ENCODE measurements at places on chromosomes 3 and 15.

GRCh38 chr3:132253262-132253878, 63.8 kb upstream of the ACP3 start:
- no peak for DNase-seq

DNA sequence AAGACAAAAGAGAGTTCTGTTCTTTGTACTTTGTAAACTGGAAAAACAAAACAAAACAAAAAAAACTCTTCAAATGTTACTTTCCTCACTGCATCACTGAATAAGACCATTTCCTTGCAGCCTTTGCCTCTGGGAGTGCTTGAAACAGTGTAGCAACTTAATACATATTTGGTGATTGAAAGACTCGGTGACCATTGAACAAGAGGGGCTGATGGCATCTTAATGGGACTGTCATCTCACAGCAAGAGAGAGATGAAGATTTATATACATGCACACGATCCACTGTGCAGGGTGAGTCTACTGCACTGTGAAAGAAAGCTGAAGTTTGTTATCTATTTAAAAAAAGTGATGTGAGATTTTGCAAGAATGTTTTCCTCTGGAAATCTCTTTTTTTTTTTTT, 111.9 kb upstream of the KLHL25 start:
- DNase-seq: no peak

- no peak for DNase-seq
Measured at GRCh38 chr15:79339588-79340314, 28.8 kb downstream of the TMED3 start.

- DNase-seq: no peak
Measured at GRCh38 chr3:41290736-41291135, 91.4 kb downstream of the CTNNB1 start.

DNA sequence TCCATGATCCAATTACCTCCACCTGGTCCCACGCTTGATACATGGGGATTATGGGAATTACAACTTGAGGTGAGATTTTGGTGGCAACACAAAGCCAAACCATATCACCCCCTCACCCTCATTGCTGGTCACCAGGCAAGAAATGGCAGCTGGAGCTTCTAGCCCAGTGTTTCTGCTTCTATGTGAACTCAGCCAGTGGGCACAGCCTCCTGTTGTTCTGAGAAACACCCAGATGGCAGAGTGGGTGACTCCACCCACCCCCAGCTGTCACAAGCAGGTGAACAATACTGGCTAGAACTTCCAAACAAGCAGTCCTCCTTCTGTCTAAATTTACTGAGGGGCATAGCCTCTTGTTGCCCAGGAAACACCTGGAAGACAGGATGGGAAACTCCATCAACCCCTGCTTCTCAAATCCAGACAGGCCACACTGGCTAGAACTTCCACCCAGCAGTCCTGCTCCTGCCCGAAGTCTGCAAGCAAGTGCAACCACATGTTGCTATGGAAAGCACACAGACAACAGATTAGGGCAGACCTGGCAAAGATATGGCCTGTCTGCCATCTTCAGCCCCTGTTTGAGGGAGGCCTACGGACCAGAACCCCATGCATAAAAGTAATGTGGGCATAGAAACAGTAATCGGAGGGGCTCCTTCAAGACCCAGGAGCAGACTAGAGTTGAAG, 114.1 kb downstream of the DTWD1 start:
- DNase-seq: no peak

GRCh38 chr3:180684807-180685206, 5.5 kb upstream of the CCDC39 start:
- DNase-seq: no peak

- no peak for DNase-seq
Measured at GRCh38 chr3:153502682-153503081, 340.7 kb downstream of the RAP2B start.

DNA sequence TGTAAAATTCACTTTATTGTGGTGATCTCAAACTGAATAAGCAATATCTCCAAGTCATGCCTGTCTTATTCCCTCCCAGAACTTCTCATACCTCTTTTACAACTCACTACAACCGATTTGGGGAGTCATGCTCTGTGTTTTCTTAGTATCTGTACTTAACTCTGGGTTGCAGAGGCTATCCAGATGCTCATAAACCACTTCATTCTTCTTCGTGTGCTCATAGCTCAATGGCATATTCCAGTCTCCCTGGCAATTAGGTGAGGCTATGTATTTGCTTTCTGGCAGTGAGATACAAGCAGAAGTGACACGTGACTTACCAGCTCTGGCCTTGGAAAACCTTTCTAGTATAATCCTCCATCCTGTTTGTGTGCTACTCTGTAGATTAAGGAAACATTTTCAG, 360.9 kb downstream of the ZNF385D start:
- DNase-seq: no peak

DNA sequence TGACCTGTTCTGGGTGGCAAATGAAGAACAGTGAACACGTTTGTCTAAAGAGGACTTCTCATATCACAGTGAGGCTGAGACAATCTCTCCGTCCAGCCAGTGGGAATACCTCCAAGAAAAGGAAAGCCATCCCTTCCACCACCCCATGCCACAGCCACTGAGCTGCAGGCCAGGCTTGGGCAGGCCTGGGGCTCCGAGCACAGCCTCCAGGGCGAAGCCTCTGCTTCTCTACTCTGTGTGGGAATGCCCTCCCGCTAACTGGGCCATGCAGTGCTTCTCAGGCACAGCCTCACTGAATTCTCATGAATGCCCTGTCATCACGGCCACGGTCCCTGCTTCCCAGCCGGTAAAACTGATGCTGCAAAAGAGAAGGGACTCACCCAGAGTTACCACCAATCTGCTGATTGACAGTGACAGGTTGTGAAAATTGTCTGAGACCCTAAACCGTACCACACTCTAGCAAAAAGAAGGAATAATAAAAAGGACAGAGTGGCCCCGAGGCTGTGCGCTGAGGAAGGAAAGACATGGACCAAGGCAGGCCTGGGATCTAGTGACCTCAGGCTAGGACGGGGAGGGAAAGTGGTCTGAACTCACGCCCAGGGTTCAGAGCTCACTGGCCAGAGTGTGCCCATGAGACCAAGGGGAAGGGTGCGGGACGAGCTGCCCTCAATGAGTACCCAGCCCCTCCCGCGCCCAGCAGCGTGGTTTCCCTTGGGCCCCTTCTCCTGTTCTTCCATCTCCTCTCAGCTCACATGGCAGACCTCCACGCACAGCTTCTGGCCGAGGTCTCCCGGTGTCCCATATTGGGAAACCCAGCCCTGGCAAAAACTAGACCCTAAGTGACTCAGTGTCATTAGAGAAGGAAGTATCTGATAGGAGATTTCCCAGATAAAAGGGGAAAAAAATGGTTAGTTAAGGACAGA, 52.8 kb downstream of the DHX30 start:
- no peak for DNase-seq

DNA sequence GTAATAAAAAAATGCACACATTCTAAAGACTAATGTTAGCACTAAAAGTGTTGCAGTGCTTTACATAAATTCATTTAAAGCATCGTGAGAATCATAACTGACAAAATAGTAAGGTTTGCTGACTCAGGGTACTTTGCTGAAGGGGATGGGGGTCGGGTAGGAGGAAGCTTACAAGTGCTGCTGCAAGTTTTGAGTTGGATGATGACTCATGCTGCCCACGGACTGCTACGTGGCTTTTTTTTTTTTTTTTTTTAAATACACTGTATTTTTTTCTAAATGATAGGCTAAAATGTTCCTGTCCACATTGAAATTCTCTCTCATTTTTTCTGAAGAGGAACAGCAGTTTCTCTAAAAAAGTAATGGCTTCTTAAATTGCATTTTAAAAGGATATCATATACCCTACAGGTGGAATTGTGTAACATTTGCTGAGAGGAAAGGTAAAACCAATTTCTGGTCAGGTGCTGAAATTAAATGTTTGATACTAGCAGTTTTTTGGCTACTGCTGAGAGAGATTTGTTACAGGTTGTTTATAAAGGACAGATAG, 2.2 kb downstream of the MAPK6 start:
- peak; percentile 25 for DNase-seq

DNA sequence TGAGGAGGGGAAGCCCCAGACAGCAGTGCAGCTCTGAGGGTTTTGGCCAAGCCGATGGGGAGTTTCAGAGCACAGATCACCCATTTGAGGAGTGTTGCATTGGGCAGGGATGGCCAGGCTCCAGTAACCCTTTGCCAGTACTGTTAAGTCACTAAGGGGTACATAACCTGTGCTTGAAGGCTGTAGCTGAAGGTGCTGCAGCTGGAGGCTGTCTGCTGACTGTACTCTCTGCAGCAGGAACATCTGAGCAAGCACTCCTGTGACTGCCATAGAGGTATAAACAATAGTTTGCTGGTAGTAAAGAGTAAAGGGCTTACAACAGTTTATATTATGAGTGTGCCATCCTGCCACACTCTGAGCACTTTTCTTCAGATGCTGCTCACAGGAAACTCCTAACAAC, 297.8 kb downstream of the EPHA3 start:
- no peak for DNase-seq

DNA sequence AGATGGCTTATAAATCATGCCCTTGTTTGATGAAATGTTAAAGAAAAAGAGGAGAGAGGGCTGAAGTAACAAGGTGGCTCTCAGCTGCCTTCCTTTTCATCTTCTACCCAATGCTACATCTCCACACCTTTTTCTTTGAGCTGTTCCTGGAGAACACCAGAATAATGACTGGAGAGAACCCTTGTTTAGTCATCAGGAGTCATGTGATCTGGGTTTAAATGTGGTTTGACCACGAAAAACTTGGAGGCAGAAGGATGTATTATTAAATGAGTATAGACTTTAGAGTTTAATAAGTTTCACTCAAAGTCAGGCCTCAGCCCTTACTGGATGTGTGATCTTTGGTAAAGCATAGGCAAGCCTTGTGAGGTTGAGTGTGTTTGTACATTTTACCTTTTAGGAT, 230.3 kb upstream of the TBL1XR1 start:
- no peak for DNase-seq

- no peak for DNase-seq
Measured at GRCh38 chr3:127077068-127077467, 94.2 kb downstream of the PLXNA1 start.

DNA sequence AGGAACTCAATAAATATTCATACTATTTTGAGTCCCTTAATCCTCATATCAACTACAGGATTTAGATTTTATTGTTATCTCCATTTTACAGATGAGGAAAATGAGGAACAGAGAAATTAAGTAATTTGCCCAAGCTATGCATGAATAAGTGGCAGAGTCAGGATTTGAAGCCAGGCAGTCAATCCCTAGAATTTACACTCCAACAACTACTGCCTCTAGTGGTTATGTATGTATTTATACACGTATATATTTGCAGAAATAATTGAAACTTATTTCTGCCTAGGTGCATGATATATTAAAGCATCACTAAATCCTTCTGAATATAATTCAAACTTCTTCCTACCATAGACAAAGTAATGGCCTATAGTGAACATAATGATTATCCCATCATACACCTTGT, 137.4 kb downstream of the SERPINI1 start:
- no peak for DNase-seq

- no peak for DNase-seq
Measured at GRCh38 chr3:9884555-9885165, 4.6 kb upstream of the CIDEC start.

- DNase-seq: no peak
Measured at GRCh38 chr3:3516996-3517395, 282.2 kb upstream of the LRRN1 start.

GRCh38 chr15:93235926-93236780, 147.1 kb upstream of the RGMA start:
- no peak for DNase-seq

GRCh38 chr3:73655197-73655596, 30.5 kb upstream of the PDZRN3 start:
- no peak for DNase-seq

GRCh38 chr3:122519693-122520092, 5.0 kb upstream of the KPNA1 start:
- DNase-seq: no peak

DNA sequence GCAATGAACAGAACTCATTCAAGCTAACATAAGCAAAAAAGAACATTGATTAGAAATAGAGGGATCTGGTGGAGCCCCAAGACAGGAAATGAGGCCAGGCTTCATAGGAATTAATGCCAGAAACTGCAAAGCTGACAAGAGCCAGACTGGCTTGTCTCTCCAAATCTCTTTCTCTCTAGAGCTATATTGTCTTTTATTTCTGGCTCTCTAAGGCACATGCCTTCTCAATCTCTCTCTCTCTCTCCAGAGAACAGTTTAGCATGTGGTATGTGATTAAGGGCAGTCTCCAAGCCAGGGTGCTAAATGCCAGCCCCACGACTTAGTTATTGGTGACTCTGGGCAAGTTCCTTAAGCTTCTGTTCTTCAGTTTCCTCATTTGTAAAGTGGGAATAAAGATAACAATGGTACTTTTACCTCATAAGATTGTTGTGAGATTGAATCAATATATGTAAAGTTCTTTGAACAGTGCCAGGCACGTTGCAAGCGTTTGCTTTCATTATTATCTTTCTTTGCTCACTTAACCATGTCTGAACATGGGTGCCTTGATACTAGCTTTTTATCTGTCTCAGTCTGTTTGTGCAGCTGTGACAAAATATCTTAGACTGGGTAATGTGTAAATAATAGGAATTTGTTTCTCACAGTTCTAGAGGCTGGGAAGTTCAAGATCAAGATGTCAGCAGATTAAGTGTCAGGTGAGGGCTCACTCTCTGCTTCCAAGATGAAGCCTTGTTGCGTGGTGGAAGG, 123.2 kb downstream of the BDH1 start:
- no peak for DNase-seq

- DNase-seq: no peak
Measured at GRCh38 chr3:139797724-139798343, 120.1 kb upstream of the NMNAT3 start.

GRCh38 chr3:8492744-8493511, 8.7 kb upstream of the LMCD1 start:
- DNase-seq: no peak
